Placental epithelial cell (primary cell): ENCODE measurements at places on chromosomes 4 and X. TPM values are rescaled to one million over a fixed set of nuclear protein-coding genes. Genes with fewer than 3 reads are reported as not detected.

Gene TLR10
- not detected in 2 replicates for total RNA-seq

Gene KIF4A
- total RNA-seq: 2.7 and 4.1 TPM in 2 replicates

Gene MAGEA10
- not detected in 2 replicates for total RNA-seq

Gene FAAH2
- total RNA-seq: under 0.01 and 0.11 TPM in 2 replicates

Gene SRPX2
- 14.1 and 21.9 TPM in 2 replicates for total RNA-seq

Gene NAA11
- total RNA-seq: not detected in 2 replicates

Gene CT45A9
- not detected in 2 replicates for total RNA-seq
